Suprapubic skin (tissue), 4 donors: ENCODE measurements at places on chromosomes 1 and 21.

- H3K4me1 ChIP-seq, result peaks cover 59% of the 10 kb centered on the region
- H3K36me3 ChIP-seq, result no peaks in the 10 kb centered on the region
- H3K4me3 ChIP-seq, result no peak overlapping the region
- no peak for DNase-seq
- no peak overlapping the region for H3K27ac ChIP-seq
- no peaks in the 10 kb centered on the region for H3K27me3 ChIP-seq
Measured at GRCh38 chr1:225749706-225750105, 27.9 kb upstream of the SRP9 start.

DNA sequence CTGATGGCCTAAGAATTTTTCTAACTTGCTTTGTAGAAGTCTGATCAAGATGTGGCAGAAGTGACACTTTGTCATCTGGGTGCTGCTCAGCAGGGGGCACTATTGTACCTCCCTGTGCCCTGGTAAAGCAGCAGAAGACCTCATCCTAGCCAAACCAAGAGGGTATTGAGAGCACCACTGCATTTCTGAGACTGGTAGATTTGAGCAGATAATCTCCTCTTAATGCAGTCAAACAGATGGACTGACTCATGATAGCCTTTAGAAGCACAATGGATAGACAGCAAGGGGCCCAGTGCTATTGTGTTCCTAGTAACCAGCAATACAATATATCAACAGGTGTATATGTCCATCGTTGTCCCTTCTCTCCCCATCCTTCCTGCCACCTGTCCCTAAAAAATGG lies 5.7 kb downstream of the TPM3 start:
- H3K4me1 ChIP-seq, result peaks cover 17% of the 10 kb centered on the region
- no peaks in the 10 kb centered on the region for H3K36me3 ChIP-seq
- DNase-seq, result no peak

- DNase-seq, result peak; percentile 89
- H3K36me3 ChIP-seq, result no peaks in the 10 kb centered on the region
- H3K4me3 ChIP-seq, result no peak overlapping the region
- no peak overlapping the region for H3K27ac ChIP-seq
- H3K4me1 ChIP-seq, result peaks cover 21% of the 10 kb centered on the region
Measured at GRCh38 chr1:165367375-165367993, 11.0 kb upstream of the LMX1A start.

GRCh38 chr1:32889731-32890278 lies 3.5 kb downstream of the HPCA start:
- H3K27ac ChIP-seq, result no peak overlapping the region
- DNase-seq, result no peak
- no peaks in the 10 kb centered on the region for H3K36me3 ChIP-seq
- H3K4me1 ChIP-seq, result peaks cover 30% of the 10 kb centered on the region
- no peak overlapping the region for H3K4me3 ChIP-seq

GRCh38 chr1:56034222-56034621 lies 545.1 kb downstream of the PLPP3 start:
- no peak overlapping the region for H3K27ac ChIP-seq
- H3K36me3 ChIP-seq, result no peaks in the 10 kb centered on the region
- no peak for DNase-seq
- no peak overlapping the region for H3K4me3 ChIP-seq
- H3K4me1 ChIP-seq, result peaks cover 17% of the 10 kb centered on the region
- no peaks in the 10 kb centered on the region for H3K27me3 ChIP-seq

- peaks cover 31% of the 10 kb centered on the region for H3K4me1 ChIP-seq
- no peaks in the 10 kb centered on the region for H3K36me3 ChIP-seq
- H3K27ac ChIP-seq, result no peak overlapping the region
- peak; percentile 63 for DNase-seq
Measured at GRCh38 chr1:903721-904271, 19.9 kb upstream of the SAMD11 start.

DNA sequence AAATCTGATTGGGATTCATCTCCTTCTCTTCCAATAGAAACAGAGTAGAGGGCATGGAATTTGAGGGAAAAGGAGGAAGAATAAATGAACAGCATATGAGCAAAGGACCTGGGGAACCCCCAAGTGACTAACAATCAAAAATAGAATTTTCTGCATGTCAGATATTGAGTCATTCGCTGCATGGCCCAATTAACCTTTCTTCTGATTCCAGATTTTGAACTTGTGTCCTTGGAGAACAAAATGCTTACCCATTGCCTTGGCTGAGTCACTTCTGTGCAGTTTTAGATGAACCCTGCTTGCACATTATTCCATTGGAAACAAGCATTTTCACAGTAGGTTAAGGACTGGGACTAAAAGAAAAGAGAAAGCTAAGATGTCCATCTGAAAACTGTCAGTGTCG lies 390.5 kb downstream of the ST6GALNAC3 start:
- no peak overlapping the region for H3K27ac ChIP-seq
- DNase-seq, result no peak
- H3K4me3 ChIP-seq, result no peak overlapping the region
- no peaks in the 10 kb centered on the region for H3K4me1 ChIP-seq
- no peaks in the 10 kb centered on the region for H3K27me3 ChIP-seq

DNA sequence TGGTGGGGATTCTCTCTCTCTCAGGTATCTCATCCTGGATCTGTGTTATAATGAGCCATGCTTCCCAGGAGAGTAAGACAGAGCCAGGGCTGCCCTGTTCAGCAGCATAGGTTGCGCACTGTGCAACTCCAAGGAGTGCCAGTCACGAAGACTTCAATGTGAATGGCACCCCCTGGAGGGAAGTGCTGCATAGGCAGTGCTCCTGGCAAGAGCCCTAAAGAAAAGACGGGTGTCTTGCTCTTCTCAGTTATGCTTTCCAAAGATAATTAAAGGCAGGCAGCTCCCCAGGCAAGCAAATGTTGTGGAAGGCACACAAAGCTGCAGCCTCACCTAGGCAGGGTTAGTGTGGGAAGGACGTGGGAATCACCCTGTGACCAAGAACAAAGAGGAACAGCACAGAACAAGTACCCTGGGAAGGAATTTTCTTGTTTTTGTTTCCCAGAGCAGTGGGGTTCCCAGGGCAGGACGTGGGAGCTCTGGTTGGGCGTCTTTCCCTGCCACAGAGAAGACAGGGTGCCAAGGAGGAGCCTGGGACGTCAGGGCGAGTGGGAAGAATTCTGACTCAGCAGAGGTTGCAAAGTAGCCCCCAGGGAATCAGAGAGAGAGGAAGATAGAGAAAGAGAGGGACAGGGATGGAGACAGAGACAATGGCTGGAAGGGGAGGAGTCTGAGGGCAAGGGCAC lies 120.9 kb downstream of the KCNN3 start:
- peaks cover 15% of the 10 kb centered on the region for H3K4me1 ChIP-seq
- peaks cover 4% of the 10 kb centered on the region for H3K27me3 ChIP-seq
- no peak for DNase-seq
- no peak overlapping the region for H3K27ac ChIP-seq

- no peak overlapping the region for H3K4me3 ChIP-seq
- H3K4me1 ChIP-seq, result no peaks in the 10 kb centered on the region
- no peak overlapping the region for H3K27ac ChIP-seq
- no peaks in the 10 kb centered on the region for H3K36me3 ChIP-seq
Measured at GRCh38 chr1:181383695-181384094, 99.6 kb upstream of the CACNA1E start.

GRCh38 chr1:87197156-87197555 lies 131.5 kb upstream of the LMO4 start:
- H3K36me3 ChIP-seq, result no peaks in the 10 kb centered on the region
- DNase-seq, result no peak

GRCh38 chr21:23740463-23740862 lies 1866.8 kb downstream of the MRPL39 start:
- H3K4me3 ChIP-seq, result no peak overlapping the region
- DNase-seq, result no peak
- H3K4me1 ChIP-seq, result no peaks in the 10 kb centered on the region
- no peak overlapping the region for H3K27ac ChIP-seq

GRCh38 chr1:21362096-21362495 lies 71.8 kb upstream of the ECE1 start:
- H3K27me3 ChIP-seq, result no peaks in the 10 kb centered on the region
- no peak overlapping the region for H3K4me3 ChIP-seq
- peak overlapping the region; percentile 33 for H3K27ac ChIP-seq
- H3K36me3 ChIP-seq, result no peaks in the 10 kb centered on the region

DNA sequence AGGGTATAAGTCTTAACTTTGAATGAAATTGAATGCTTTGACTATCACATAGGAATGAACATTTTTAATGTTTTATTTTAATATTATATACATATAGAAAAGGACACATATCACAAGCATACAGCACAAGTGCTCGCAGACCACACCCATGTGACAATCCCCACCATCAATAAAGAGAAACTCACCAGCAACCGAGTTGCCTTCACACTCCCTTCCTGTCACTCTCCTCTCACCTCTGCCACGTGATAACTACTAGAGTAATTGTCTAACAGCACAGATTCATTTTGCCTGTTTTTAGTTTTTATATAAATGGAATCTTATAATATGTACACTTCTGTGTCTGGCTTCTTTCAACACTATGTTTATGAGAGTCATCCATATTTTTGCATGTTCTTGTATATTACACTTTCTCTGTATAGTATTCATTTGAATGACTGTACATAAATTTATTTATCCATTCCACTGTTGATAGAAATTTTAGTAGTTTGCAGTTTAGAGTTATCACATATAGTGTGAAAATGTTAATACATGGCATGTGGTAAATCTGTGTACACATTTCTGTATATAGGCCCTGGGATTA lies 304.9 kb upstream of the DUSP10 start:
- DNase-seq, result no peak
- H3K36me3 ChIP-seq, result no peaks in the 10 kb centered on the region
- no peak overlapping the region for H3K27ac ChIP-seq
- no peak overlapping the region for H3K4me3 ChIP-seq
- no peaks in the 10 kb centered on the region for H3K27me3 ChIP-seq

DNA sequence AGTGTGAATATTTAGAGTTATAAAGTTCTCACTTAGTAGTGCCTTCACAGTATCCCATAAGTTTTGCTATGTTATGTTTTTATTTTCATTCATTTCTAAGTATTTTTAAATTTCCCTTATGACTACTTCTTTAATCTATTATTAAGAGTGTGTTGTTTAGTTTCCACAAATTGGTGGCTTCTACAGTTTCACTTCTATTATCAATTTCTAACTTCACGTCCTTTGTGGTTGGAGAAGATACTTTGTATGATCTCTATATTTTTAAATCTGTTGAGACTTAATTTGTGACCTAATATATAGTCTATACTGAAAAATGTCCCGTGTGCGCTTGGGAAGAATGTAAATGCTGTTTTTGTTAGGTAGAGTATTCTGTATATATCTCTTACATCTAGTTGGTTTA lies 11.7 kb downstream of the CHIA start:
- H3K4me3 ChIP-seq, result no peak overlapping the region
- no peaks in the 10 kb centered on the region for H3K36me3 ChIP-seq
- H3K27me3 ChIP-seq, result no peaks in the 10 kb centered on the region

- H3K27ac ChIP-seq, result no peak overlapping the region
- DNase-seq, result no peak
- peaks cover 48% of the 10 kb centered on the region for H3K27me3 ChIP-seq
- peaks cover 22% of the 10 kb centered on the region for H3K4me1 ChIP-seq
Measured at GRCh38 chr1:18166929-18167328, 59.3 kb downstream of the IGSF21 start.

DNA sequence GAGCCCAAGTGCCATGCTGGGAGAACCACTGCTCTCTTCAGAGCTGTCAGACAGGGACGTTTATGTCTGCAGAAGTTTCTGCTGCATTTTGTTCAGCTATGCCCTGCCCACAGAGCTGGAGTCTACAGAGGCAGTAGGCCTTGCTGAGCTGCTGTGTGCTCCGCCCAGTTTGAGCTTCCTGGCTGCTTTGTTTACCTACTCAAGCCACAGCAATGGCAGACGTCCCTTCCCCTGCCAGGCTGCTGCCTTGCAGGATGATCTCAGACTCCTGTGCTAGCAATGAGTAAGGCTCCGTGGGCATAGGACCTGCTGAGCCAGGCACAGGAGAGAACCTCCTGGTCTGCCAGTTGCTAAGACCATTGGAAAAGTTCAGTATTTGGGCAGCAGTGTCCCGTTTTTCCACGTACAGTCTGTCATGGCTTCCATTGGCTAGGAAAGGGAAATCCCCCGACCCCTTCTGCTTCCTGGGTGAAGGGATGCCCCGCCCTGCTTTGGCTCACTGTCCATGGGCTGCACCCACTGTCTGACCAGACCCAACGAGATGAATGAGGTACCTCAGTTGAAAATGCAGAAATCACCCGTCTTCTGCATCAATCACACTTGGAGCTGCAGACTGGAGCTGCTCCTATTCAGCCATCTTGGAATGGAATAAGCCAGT lies 31.9 kb downstream of the CYP4B1 start:
- no peaks in the 10 kb centered on the region for H3K27me3 ChIP-seq
- no peak overlapping the region for H3K27ac ChIP-seq
- peaks cover 2% of the 10 kb centered on the region for H3K4me1 ChIP-seq
- H3K36me3 ChIP-seq, result peaks cover 2% of the 10 kb centered on the region

DNA sequence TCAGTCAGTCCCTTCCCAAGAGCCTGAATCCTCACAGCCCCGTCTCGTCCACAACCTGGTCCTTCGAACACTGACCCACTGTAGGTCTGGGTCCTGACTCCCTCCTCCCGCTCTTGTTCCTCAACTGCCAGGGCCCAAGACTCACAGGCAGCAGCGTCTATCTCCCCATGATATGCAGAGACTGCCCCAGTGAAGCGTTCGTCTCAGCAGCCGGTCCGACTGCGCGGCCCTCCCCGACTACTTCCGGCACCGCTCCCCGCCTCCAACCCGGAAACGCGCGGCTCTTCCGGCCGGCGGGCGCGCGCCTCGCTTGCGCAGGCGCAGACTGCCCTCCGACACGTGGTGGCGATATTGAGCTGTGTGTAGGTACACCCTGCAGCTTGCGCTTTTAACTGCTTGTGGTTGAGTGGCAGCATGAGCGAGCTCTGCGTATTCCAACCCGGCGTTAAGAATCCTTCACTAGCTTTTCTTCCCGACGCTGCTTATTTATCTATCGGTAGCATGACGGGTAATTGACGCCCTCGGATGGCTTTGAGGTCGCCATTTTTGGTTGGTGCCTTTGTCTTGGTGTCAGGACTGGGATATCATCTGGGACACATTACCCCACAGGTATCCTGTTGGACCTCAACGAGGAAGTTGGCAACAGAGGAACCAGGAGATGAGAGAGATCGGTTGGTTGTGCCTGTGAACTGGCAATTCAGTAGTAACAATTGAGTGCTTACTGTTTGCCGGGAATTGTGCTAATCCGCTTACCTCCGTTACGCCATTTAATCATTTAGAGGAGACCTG lies at the start of gene TAF12:
TAF12 (minus strand) TSS at position 221 of the 789 bp plus-strand sequence. CDS start 20,986 bp downstream, outside the sequence.
- peak; percentile 93 for DNase-seq
- H3K4me1 ChIP-seq, result peaks cover 46% of the 10 kb centered on the region
- no peaks in the 10 kb centered on the region for H3K36me3 ChIP-seq
- no peaks in the 10 kb centered on the region for H3K27me3 ChIP-seq
- peak within 1 kb of the TSS; percentile 94 for H3K27ac ChIP-seq
- peak within 1 kb of the TSS; percentile 85 for H3K4me3 ChIP-seq

- H3K4me1 ChIP-seq, result no peaks in the 10 kb centered on the region
- H3K27me3 ChIP-seq, result no peaks in the 10 kb centered on the region
- H3K27ac ChIP-seq, result no peak overlapping the region
- no peak overlapping the region for H3K4me3 ChIP-seq
Measured at GRCh38 chr1:87560601-87561360, 232.1 kb downstream of the LMO4 start.

DNA sequence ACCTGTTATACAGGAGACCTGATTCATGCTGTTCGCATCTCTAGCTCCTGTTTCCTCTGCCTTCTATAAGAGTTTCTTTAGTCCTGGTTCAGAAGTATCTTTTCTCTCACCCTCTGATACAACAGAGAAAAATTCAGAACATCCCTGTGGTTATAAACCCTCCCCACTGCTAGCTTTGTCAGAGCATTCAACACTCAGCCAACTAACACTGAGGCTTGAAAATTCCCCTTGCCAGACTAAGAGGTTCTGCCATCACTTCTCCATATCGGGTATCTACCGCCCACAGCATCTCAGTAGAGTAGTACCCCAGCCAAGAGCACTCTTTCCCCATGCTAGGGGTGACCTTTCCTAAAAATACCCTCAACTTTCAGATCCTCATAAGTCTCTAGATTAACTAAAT lies 19.6 kb upstream of the PIK3R3 start:
- H3K27me3 ChIP-seq, result no peaks in the 10 kb centered on the region
- no peaks in the 10 kb centered on the region for H3K4me1 ChIP-seq
- H3K27ac ChIP-seq, result no peak overlapping the region
